ENCODE measurements at places on chromosomes 7 and 10.

DNA sequence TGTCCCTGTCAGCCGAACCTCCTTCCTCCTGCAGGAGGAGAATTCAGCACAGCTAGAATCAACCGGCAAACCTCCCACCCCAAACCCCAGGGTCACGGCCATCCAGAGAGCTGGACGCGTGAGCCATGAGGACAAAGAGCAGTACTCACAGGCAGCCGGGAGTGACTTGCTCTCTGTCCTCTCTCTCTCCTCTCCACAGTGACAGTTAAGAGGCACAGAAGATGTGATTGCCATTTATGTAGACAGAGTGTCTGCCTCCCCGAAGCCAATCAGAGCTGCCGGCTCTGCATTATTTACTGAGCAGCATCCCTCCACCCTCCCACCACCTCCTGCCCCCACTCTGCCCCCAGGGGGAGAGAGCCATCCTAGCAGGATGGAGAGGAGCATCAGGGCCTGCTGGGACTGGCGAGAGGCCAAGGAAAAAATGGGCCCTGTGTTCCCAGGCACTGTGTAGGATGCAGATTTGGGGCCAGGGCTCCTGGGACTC, 4.3 kb downstream of the DDC start:
- DNase-seq, result no peak

- no peak for DNase-seq
These were observed 124.2 kb upstream of the WDR11 start for GRCh38 chr10:120727001-120727400.

DNA sequence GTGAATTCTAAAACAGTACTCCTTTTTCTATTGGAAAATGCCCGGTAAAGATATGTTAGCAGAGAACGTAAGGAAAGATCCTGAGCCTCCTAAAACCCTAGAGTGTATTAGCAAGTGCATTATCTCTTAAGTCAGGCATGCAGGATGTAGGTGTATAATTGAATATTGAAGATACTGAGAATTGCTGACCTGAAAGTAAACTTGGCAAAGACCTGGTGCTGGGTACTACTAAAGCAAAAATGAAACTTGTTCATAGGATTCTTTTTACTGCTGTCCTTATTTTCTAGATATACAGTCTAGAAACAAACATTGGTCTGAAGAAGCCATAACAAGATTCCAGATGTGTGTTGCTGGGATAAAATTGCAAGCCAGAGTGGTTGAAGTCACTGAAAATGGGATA, 18.8 kb upstream of the VWA2 start:
- no peak for DNase-seq

DNA sequence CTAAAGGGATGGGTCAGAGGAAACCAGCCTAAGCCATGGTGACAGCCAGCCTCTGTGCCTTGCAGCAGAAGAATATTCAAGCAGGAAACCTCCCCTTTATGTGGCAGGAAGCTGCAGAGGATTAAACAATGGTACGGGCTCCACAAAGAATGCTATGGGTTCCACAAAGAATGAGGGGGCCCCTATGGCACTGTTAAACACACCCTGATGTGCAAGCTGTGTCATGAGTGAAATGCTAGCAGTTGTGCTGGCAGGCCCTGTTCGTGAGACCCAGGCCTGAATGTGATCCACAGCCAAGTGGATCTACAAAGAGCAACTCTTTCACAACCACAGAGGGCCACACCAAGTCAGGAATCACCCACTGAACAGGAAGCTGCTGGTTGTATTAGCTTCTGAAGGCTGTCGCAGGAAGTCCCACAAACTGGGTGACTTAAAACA, 68.9 kb downstream of the MYOF start:
- DNase-seq, result no peak

- DNase-seq, result peak; percentile 42
These were observed 704 bp downstream of the ZNRF2 start for GRCh38 chr7:30285067-30285535.

DNA sequence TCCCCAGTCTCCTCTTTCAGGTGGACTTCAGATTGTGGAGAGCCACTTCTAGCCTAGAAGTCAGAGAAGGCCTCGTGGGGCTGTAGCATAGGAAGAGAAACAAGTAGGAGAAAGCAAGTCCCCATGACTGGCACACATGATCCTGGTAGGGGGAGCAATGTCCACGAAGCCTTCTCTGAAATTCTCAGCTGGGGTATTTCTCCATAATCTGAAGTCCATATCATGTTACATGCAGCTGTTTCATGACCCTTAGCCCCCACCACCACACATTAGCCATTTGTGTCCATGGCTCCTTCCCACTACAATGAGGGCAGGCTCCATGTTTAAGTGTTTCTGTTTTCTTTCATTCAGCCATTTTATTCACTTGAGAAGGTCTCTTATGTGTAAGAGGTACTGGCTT, 43.2 kb downstream of the LAMB4 start:
- no peak for DNase-seq

DNA sequence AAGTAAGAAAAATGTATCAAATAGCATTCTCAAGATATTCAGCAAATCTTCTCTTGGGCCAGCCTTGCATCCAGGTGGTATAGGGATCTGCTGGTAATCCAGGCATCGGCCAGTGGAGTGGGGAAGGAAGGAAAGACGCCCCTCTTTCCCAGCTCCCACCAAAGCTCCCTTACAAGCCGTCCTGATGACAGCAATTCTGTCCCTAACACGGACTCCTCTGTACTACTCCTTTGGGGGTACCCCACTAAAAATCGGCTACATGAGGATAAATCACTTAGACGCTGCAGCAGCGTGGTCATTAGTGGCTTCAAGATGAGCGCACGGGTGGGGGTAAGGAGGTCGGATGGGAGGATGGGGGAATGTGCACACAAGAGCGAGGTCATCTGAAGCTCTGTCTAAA, 24.7 kb upstream of the NUB1 start:
- no peak for DNase-seq

- no peak for DNase-seq
These were observed 65.0 kb downstream of the DNAJB6 start for GRCh38 chr7:157401567-157402387.

DNA sequence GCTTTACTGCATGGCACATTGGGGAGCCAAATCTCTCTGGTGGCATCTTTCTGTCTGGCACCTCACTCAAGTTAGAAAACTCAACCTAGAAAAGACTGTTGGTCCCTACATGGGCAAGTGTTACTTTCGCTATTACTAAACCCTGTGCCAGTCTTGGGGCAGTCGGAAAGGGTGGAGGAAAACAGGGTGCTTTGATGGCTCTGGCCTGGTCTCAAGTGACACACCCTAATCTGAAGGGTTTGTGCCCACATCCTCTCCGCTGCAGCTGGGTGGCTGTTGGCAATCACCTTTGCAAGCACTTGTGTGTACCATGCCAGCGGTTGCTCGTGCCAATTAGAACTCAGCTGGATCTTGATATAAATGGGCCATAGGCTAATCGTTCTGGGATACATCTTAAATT, 159.8 kb upstream of the ITGB1 start:
- DNase-seq, result no peak

- DNase-seq, result no peak
These were observed 207.9 kb downstream of the CTNNA3 start for GRCh38 chr10:67487906-67488619.

DNA sequence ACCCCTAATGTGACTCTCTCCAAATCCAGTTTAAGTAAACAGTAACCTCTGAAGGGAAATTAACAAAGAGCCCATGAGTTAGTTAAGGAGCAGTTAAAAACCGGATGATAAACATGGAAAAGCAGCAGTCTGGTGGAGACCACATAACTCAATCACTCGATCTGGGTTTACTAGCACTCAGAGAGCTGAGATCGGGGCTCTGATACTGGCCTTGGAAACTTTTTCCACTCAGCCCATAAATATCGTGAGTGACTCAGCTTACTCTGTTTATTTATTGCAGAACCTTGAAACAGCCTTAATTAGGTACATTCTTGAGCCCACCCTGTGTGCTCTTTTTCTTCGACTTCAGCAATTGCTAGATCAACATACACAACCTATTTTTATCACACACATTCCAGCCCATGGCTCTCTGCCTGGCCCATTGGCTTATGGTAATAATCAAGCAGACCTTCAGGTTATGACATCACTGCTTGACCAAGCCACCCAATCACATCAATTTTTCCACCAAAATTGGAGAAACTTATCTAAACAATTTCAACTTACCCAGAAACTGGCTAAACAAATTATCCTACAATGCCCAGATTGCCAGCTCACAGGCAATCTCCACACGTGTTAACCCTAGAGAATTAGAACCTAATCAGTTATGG, 82.2 kb upstream of the GPR22 start:
- DNase-seq, result peak; percentile 50

DNA sequence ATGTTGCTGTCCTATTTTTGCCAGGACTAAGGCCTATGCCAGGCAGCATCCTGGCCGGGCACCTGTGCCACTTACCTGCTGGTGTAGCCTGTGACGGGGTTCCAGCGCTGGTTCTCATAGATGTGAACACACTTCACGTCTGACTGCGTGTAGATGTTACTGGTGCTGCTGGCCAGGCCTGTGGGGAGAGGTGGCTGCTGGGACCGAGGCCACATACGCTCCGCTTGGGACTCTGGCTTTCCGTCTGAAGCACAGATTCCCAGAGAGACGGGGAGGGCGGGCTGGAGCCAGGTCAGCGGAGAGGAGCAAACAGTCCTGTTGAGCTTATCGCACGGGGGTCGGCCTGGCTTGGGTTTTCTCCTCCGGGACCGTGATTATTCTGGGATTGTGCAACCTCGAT, 16.7 kb downstream of the BHLHA15 start:
- DNase-seq, result no peak

DNA sequence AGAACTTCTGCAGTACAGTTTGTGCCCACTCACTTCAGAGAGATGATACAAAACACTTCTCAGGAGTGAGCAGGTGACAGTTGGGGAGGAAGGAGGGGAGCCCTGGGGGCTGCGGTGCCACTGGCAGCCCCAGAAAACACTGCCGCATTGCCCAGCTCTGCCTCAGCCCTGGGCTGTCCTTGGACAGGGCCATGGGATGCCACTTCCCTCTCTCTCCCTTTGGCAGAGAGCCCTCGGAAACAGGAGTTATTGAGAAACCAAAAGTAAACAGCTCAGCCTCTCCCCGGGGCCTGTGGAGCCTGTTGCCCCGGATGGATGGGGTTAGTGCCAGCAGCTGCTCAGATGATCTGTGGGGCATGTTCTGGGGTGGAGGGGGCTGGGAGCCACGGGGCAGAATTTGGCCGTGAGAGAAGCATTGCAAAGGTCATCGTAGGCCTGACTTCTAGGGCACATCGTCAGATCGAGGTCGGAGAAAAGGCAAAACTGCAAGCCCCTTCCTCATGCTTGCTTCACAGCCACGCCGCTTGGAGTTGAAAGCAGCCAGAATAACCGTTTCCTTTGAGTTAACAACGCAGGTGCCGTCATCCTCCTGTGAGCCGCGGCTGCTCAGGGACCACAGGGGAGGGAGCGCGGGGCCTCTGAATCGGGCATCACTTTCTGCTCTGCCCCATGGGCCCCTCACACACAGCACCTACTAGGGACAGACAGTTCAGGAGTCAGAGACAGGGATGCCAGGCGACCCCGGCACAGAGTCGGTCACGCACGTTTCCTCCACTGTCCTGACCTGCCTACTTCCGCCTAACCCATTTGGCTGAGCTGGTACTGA, 256.4 kb downstream of the CAMK1D start:
- DNase-seq, result no peak

DNA sequence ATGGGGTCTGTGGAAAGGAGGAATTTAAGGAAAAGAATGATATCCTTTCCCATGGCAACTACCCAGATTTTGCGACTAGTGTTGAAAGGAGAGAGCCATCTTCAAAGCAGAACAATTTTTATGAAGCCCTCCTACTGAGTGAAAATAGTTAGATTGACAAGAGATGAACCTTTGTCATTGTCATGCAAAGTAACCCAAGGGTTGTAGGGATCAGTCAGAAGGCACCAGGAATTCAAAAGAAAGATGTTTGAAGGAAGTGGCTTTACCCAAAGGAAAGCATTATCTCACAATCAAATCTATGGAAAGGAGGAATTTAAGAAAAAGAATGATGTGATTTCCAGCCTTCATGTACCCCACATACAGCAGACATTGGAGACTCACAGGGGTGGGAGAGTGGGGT, 544.4 kb downstream of the IPMK start:
- DNase-seq, result no peak

- no peak for DNase-seq
These were observed 5.7 kb downstream of the CALML5 start for GRCh38 chr10:5493691-5494090.

GRCh38 chr10:12107781-12108180, 21.7 kb upstream of the SEC61A2 start:
- DNase-seq, result no peak

DNA sequence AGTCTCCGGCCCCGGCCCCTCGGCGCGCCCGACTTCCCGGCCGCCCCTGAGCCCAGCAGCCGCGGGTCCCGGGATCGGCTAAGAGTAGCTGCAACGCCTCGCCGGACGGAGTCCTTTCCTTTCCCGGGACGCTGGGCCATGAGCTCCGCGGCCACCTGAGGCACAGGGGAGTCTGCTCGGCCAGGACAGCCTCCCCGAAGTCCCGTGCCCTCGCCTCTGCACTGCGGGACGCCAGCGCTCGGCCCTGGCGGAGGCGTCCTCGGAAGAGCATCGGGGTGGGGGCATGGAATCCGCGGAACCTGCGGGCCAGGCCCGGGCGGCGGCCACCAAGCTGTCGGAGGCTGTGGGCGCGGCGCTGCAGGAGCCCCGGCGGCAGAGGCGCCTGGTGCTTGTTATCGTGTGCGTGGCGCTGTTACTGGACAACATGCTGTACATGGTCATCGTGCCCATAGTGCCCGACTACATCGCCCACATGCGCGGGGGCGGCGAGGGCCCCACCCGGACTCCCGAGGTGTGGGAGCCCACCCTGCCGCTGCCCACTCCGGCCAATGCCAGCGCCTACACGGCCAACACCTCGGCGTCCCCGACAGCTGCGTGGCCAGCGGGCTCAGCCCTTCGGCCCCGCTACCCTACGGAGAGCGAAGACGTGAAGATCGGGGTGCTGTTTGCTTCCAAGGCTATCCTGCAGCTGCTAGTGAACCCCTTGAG, 502 bp downstream of the SLC18A3 start:
- DNase-seq, result no peak

- DNase-seq, result no peak
These were observed 402.0 kb upstream of the NRG3 start for GRCh38 chr10:81472927-81473470.

DNA sequence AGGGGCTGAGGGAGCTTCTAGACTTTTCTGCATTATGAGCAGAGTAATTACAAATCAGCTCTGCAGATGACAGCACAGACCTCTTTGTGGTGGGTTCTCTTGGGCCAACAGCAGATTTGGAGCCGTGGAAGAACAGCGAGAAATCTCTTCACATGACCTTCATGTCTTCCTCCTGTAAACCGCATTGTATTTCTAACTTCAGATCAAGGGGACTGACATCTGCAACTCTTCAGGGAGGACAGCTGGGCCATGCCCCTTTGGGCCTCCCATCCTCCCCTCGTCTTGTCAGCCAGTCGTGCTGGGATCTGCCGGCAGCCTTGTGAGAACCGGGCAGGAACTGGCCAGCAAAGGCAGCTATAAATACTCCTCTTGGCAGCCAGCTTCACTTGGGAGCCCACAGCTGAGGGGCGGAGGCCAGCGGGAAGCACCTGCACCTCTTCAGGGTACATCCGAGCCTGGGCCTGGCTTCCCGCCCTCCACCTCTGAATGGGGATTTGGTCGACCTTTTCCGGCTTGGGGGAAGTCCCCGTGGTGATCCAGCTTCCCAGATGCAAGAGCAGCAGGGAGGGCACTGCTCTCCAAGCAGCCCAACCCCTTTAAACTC, 54.7 kb downstream of the STEAP1B start:
- no peak for DNase-seq
